ENCODE measurements at places on chromosomes 3 and 15.
A peak's percentile ranks its signal among the peaks of the same experiment; 100 is the strongest.

GRCh38 chr3:194849166-194849875 is 163.6 kb downstream of the FAM43A start:
- DNase-seq = no peak

- peak; percentile 52 for DNase-seq
Measured at GRCh38 chr3:65548848-65549625, 489.7 kb downstream of the MAGI1 start.

DNA sequence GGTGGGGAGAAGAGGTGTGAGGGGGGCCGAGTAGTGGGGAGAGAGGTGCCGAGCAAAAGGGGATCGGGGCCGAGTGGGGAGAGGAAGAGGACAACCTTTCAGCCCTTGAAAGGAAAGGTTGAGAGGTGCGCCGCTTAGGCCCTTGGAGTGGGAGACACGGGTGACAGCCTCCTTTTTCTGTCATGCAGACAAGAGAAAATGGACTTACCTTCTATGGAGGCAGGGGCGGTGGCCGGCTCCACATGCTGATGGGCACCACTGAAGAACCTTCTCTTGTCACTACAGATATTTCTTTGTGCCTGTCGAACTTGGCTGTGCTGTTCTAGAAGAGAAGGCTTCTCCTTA is 421 bp downstream of the KLHL18 start:
- no peak for DNase-seq

GRCh38 chr15:63363292-63363691 is 18.4 kb downstream of the CA12 start:
- DNase-seq = no peak

- no peak for DNase-seq
Measured at GRCh38 chr15:62509395-62509958, 344.4 kb upstream of the C2CD4B start.

- DNase-seq = peak; percentile 94
Measured at GRCh38 chr3:146974001-146974400, 368.9 kb upstream of the PLSCR5 start.

GRCh38 chr3:32952369-32953077 is 1.1 kb downstream of the CCR4 start:
- no peak for DNase-seq
